Neural progenitor cell (in vitro differentiated cells): ENCODE measurements at places on chromosomes 13 and 19.

GRCh38 chr19:3132971-3133792, 2.7 kb upstream of the GNA15 start:
- no peak for DNase-seq

- no peak for DNase-seq
Measured at GRCh38 chr13:99729745-99730144, 228.5 kb downstream of the TM9SF2 start.

DNA sequence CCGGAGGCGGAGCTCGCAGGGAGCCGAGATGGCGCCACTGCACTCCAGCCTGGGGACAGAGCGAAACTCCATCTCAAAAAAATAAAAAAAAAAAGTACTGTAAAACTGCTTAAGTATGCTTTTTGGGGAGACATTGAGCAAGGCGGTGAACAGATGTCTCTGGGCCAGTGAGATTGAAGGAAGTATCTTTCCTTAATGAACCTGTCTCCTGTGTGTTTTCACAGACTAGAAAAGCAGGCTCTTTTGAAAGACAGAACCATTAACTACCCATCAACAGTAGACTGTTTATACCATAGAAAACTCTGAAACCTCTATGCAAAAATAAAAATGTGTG, 1.5 kb upstream of the ECH1 start:
- no peak for DNase-seq

DNA sequence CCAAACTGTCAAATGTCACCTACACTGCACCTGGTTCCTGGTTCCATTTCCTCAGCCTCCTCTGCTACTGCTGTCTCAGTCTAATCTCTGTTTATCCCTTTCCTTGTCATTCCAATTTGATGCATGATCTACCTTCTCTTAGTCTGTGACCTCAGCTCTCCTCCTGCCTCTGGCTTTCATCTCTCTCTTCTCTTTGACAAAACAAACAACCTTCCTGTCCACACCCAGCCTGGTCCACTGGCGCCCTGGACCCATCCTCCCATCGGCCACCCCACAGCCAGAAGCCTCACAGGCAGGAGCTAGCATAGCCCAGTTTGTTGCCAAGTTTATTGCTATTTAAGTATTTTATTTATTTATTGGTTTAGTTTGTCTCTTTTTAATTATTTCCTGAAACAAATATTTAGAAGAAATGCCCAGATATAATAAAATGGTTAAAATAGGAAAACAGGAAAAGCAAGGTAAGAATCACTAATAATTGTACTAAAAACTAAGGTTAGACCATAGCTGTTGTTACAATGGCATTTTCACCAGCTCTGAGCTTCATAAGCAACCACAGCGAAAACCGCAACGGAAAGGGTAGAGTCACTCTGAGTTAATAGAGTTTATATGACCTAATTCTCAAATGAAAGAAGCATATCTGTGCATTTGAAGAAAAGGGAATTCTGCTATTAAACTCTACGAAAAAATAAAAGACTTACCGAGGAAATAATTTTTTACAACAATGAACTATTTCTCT, 68.6 kb downstream of the EFNB2 start:
- no peak for DNase-seq

- DNase-seq: no peak
Measured at GRCh38 chr19:58372311-58373133, 8.3 kb downstream of the ZNF837 start.

DNA sequence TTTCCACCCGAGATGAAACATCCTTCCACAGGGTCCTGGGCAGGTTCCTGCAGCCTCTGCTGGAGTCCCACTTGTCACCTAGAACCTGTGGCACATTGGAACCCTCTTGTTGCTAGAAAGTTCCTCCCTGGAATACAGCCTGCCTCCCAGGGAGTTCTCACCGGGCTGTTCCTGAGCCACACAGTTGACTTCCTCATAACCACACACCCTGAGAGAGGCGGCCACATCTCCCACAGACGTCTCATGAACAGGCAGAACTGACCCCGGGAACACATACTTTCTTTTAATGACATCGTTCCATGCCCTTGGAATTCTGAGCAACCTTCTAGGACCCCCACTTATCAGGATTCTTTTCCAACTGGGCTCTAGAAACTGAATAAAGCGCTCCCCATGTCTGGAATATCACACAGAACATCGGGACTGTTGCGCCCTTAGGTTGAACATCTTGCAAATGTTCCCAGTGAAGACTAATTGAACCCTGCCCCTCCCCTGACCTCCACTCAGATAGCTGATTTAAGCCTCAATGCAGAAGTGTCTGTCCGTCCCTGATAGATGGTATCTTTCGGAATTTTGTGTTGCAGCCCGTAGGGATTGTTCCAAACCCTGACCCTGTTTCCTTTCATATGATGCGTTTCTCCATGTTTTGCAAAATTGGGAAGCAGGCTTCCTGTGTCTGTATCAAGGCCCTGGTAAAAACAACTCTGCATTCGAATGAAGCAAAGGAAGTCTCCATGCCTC, 91.1 kb downstream of the RAB20 start:
- DNase-seq: no peak

DNA sequence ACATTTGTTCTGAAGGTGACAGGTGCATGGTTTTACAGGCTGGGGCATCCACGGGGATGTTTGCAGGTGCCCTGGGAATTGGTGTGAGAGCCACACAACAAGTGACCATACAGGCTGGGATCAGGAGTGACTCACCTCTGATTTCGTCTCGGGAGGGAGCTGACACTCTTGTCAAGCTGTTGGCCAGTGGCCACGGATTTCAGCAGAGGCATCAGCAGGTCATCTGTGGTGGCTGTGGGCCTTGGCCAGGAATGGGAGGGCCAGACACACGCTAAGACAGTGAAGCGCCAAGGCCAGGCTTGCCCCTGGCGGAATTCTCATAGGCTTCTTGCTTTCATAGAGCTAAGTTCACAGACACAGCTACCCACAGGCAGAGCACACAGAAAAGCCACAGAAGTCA, 108.6 kb downstream of the HSPH1 start:
- no peak for DNase-seq

- DNase-seq: no peak
Measured at GRCh38 chr19:52140032-52140710, 433 bp upstream of the ZNF616 start.

- DNase-seq: no peak
Measured at GRCh38 chr19:44254496-44254895, 5.2 kb upstream of the ZNF233 start.

DNA sequence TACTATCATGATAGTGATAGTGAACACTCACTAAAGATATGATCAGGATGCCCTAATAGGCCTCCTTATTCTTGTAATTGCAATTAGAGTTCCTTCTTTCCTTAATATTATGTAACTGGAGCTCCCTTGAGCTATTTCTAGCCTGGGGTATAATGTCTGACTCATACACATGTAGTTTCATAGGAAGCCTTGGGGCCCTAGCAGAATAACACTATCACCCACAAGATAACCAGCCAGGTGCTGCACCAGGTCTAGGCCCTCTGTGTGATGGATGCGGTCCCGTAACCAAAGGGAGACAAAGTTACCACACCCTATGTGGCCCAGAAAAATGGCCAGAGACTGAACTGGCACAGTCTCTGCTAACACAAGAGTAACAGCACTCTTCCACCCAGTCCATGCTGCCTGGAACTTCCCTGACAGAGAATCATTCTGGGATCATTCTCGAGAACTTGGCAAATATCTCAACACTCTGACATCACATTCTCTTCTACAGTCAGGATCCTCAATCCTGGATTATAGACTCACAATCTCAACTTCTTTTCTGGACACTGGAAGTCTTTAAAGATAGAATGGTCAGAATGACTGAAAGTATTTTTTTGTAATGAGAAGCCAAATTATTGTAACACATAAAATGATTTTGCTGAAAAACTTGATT, 32.6 kb upstream of the IGFL4 start:
- no peak for DNase-seq

DNA sequence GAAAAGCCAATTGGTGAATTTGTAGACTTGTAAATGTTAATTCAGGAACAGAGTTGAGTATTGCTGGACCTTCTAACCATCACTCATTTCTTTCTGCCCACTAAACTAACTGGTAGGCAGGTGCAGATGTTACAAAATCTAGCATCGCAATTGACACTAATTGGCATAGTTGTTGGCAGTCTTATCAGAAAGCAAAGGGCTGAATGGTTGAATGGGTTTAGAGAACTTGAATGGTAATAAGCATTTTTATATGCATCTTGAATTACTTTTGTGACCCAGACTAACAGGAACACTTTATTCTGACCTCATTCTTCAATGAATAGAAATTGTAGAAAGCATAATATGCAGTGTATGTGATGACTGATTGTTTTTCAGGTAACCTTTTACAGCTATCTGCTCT, 189.1 kb downstream of the GGACT start:
- no peak for DNase-seq

DNA sequence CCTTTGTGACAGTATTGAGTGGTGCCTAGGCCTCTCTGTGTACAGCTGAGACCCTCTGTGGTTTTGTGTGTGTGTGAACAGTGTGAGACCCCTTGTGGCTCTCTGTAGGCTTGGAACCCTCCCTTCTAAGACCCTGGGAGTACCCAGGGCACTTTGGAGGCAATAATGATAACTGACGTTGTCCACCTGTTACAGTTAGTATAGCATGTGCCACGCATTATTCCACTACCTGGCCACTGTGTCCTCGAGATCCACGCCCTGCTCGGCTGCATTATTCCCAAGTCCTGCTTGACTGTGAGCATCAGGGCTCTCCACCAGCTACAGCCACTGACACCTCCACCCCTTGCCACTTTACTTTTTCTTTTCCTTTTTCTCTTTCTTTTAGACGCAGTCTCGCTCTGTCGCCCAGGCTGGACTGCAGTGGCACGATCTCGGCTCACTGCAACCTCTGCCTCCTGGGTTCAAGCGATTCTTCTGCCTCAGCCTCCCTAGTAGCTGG, 2.0 kb downstream of the GRAMD1A start:
- no peak for DNase-seq

- DNase-seq: peak; percentile 26
Measured at GRCh38 chr19:6292006-6292405, 12.2 kb upstream of the MLLT1 start.

GRCh38 chr19:31625575-31625974, 276.3 kb upstream of the TSHZ3 start:
- no peak for DNase-seq

GRCh38 chr13:95035311-95036109, 265.7 kb downstream of the ABCC4 start:
- DNase-seq: no peak

DNA sequence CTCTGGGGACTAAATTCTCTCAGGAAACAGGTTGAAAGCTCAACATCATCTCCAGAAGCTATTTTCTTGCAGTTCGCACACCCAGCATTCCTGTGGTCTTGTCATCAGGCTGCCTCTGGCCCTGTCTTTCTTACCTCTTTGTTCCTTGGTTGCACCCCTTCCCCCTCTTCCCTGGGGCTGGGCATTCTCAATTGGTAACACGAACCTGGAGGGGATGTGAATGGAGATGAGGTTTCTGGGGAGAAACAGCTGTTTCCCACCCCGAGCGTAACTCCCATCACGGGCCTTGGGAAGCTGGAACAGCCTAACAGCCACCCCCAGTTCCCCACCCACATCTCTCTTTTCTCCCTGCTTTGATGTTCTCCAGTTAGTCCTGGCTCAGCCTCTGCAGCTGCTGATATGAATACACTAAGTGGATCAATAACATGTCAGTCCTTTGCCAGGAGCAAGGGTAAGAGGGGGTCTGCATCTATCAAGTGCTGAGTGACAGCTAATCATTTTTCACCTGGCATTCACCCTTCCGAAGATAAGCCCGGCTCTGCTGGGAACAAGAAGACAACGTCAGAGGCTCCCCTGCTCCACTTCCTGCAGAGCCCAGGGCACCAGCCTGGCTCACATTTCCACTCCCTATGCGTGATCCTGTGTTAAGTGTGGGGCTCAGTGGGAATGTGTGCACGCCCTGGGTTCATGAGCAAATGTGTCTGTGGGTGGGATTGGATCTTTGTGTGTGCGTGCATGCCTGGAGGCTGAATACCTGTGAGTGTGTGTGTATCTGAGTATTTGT, 74.0 kb upstream of the KCTD15 start:
- DNase-seq: no peak

- no peak for DNase-seq
Measured at GRCh38 chr13:40982772-40983171, 36.3 kb downstream of the ELF1 start.

- no peak for DNase-seq
Measured at GRCh38 chr13:84430446-84430845, 548.2 kb upstream of the SLITRK1 start.

GRCh38 chr13:98930151-98930591, 47.7 kb downstream of the DOCK9 start:
- DNase-seq: no peak

DNA sequence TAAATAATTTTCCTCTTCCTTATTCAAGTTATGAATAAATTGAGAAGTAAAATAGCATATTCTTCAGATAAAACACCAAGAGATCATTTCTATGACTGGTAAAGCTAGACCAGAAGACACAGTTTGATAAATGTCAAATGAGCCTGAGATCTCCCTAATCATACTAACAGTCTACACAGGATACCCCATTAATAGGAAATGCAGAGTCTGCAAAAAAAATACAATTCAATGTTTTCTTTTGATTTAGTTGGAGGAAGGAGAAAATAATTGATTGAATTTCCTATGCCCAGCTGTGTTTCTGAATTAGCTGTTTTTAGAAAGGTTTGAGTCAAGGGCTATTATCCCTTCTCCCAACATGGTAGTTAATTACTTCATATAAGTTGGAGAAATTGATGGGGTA, 734.6 kb upstream of the SLITRK1 start:
- no peak for DNase-seq

DNA sequence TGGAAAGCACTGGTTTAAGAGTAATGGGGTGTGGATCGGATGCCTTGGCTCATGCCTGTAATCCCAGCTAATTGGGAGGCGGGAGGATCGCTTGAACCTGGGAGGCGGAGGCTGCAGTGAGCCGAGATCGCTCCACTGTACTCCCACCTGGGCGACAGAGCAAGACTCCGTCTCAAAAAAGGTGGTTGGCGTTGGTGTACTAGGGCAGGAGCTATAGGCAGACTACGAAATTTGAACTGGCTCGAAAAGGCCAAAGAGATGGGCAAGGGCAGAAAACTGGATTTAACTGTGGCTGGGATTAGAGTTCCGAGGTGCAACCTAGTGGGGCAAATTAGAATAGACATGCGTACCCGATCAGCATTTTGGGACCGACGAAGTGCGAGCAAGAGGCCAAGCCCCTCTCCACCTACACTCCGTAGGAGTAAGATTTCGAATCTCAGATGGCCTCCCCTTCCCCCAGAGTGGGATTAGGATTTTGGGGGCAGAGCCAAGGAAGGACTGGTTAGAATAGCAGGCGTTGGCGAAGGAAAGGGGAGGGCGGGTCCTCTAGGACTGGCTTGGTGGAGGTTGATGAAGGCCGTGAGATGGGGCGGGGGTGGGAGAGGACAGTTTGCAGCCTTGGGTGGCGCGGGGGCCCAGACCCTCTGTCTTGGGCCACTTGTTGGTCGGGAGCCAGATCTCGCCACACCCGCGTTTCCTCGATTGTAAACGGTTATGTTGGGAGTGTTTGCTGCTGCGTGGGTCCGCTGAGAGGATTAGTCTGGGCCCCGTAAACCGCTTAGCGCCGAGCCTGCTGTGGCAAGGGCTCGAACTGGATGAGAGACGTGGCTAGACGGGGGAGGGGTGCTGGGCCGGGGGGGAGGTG, 2.0 kb upstream of the INAFM1 start:
- peak; percentile 63 for DNase-seq
